ENCODE measurements at places on chromosomes 1 and 21. TPM values are rescaled to one million over a fixed set of nuclear protein-coding genes. Genes with fewer than 3 reads are reported as not detected.

- DNase-seq = no peak
Measured at GRCh38 chr1:96360036-96360795, 361.4 kb upstream of the PTBP2 start.

- no peak for DNase-seq
Measured at GRCh38 chr1:6207921-6208320, 2.0 kb downstream of the RNF207 start.

Gene PM20D1
- not detected for total RNA-seq

GRCh38 chr1:171245458-171246064 lies 2.7 kb upstream of the FMO1 start:
- DNase-seq = no peak

GRCh38 chr1:192159014-192159413 lies 752 bp downstream of the RGS18 start:
- no peak for DNase-seq

GRCh38 chr1:204889681-204890383 lies 19.2 kb downstream of the NFASC start:
- DNase-seq = no peak

GRCh38 chr1:203142124-203142523 lies 14.6 kb downstream of the ADORA1 start:
- no peak for DNase-seq

DNA sequence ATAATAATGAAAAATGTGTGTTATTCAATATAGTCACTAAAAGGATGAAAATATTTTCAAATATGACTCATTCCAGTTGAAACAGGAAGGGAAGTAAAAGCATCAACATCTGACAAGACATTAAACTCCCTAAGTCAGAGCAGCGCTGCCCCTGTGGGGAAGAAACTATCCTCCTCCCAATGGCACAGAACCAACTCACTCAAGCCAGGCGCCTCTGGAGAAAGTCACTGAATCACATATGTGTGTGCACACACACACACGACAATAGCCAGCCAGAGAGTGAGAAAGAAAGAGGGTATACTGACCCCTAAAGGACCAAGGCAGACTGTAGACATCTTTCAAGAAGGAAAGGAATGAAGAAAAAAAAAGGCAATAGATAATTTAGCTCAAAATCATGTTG lies 126.9 kb downstream of the SETD4 start:
- peak; percentile 71 for DNase-seq

Gene NENF
- total RNA-seq = 80.7 TPM

Gene DTL
- 28.3 TPM for total RNA-seq

GRCh38 chr1:33170351-33171274 lies 11.2 kb downstream of the TRIM62 start:
- DNase-seq = no peak

Gene ZNF648
- total RNA-seq = not detected

DNA sequence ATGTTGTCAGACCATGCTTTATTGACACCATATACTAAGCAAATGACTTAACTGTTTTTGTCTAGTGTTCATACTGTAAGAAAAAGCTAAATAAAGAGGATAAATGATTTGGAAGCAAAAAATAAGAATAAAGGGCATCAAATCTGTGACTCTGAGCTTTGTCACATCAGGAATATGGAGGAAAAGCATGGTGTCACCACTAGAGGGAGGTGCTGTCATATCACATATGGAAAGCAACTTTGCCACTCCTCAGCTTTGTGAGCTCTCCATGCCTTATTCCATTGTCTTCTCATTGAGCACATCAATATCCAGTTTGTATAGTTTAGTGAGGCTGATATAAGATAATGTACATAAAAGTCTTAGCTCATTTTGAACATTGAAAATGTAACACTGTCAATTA lies 20.8 kb upstream of the GBP1 start:
- no peak for DNase-seq

DNA sequence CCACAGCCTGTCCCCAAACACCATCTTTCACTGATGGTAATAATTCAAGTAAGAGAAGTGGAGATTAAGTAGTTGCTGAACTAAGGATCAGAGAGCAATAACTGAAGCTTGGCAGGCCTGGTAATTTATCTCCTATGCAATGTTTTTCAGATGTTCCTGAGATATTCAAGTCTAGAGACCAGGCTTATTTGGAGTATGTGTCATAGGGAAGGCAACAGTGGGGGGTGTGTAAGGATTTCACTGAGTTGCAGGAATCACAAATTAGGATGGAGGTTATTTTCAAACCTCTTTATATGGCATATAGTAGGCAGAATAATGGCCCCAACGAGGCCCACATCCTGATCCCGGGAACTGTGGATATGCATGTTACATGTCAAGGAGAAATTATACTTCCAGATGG lies 171.7 kb downstream of the KCNJ6 start:
- no peak for DNase-seq

DNA sequence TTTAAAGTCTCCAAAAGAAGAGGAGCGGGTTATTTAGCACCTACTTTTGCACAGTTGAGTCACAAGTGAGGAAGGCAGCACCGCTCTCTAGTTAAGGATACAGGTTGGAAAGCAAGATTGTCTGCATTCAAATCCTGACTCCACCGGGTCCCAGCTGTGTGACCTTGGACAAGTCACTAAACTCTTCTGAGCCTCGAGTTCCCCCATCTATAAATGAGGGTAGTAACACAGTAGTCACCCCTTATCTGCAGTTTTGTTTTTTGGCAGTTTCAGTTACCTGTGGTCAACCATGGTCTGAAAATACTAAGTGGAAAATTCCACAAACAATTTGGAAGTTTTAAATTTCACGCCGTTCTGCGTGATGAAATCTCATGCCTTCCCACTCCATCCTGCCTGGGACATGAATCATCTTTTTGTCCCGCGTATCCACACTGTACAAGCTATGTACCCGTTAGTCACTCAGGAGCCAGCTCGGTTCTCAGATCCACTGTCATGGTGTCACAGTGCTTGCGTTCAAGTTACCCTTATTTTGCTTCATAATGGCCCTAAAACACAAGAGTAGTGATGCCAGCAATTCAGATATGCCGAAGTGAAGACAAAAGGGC lies 49.4 kb downstream of the CAPZB start:
- DNase-seq = no peak

Data from foreskin keratinocyte (primary cell).